Camera-type eye (tissue), 1 donor: ENCODE measurements at places on chromosomes 5 and 9. TPM values are rescaled to one million over a fixed set of nuclear protein-coding genes. Genes with fewer than 3 reads are reported as not detected.

Gene ZDHHC11B
- total RNA-seq = 2.6 TPM

Gene SPATA31A3
- total RNA-seq = not detected

Gene CDKN2B-AS1
- 0.77 TPM for total RNA-seq

Gene SIT1
- total RNA-seq = not detected

Gene PCDHGC4
- 25.1 TPM for total RNA-seq

Gene PDE8B
- 5.7 TPM for total RNA-seq
